H1 (cell line): ENCODE measurements at places on chromosomes 11 and 22. TPM values are rescaled to one million over a fixed set of nuclear protein-coding genes. Genes with fewer than 3 reads are reported as not detected.
A peak's percentile ranks its signal among the peaks of the same experiment; 100 is the strongest.

SCGB1D2 gene
- not detected in 2 replicates for total RNA-seq

STX5 gene
- total RNA-seq: 24.2 and 25.3 TPM in 2 replicates

NR1H3 gene
- total RNA-seq: 19.9 and 21.2 TPM in 2 replicates

OR4D5 gene
- not detected in 2 replicates for total RNA-seq

DNA sequence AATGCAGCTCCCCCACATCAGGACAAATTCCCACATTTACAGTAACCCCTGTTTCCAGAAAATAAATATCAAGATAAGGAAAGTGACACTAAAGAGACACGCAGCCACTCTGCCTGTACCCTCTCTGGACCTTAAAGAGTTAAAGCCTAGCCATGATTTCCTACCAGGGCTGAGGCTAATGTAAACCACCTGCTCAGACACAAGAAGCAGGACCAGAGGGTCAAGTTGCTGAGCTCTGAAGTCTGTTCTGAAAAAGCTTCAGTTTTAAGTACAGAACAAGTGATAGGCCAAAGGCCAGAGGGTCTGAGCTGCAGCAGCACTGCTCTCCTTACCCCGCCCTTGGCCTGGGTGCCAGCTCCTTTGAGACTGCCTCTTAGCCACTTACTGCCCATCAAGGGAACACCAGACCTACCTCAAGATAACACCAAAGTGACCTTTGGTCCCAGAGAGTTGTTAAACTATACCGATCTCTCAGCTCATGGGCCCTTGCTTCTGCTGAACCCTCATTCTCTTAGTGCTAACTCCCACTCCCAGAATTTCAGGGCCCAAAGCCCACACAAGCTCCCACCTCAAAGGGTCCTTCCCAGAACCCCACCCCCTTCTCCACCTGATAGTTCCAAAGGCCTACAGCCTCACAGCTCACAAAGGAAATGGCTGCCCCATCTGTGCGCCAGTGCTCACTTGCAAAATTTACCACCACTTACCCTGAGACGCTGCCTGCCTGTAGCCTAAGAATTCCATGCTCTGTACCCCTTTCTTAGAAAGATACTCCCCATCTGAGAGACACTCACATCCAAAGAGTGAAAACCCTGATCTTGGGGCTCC is 40.5 kb downstream of the IL18BP start:
- H3K27me3 ChIP-seq: no peaks in the 10 kb centered on the region
- H3K4me3 ChIP-seq: no peak overlapping the region
- DNase-seq: no peak
- peaks cover 36% of the 10 kb centered on the region for H3K4me1 ChIP-seq
- peak overlapping the region; percentile 52 for H3K27ac ChIP-seq

DNA sequence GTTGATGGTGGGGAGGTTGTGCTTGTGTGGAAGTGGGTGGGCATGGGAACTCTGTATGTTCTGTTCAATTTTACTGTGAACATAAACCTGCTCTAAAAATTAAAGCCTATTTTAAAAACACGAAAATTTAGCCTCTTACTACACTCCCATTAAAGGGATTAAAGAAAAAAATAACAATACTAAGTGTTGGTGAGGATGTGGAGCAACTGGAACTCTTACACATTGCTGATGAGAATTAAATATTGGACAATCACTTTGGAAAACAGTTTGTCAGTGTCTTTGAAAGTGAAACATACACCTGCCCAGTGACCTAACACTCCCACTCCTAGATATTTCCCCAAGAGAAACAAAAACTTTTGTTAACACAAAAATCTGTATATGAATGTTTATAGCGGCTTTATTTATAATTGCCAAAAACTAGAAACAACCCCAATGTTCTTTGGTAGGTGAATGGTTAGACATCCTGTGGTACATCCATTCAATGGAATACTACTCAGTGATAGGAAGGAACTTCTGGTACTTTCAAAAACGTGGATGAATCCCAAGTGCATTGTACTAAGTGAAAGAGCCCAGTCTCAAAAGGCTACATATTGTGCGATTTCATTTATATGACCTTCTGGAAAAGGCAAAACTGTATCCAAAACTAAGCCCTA is 23.5 kb downstream of the LRRC32 start:
- H3K27ac ChIP-seq: no peak overlapping the region
- H3K36me3 ChIP-seq: no peaks in the 10 kb centered on the region
- H3K4me1 ChIP-seq: no peaks in the 10 kb centered on the region
- DNase-seq: no peak

DNA sequence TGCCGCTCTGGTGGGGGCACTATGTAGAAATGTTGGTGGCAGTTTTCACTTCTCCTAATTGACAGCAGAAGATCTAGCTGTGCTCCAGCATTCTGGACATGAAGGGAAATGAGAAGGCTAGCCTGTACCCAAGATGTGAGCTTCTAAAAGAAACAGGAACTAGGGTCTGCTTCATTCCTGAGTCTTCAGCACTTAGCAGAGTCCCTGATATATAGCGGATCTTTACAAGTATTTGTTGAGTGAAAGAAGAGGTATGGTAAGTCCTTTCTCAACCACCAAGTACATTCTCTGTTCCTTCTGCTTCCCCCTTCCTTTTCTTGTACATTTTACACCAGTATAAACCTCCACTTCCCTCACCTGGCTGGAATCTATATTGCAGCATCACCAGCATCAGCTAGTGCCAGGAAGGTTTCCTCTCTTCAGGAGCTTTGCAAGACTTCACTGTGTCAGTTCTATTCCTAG is 408.3 kb upstream of the CADM1 start:
- H3K4me1 ChIP-seq: no peaks in the 10 kb centered on the region
- H3K4me3 ChIP-seq: no peak overlapping the region
- H3K27ac ChIP-seq: no peak overlapping the region
- H3K27me3 ChIP-seq: no peaks in the 10 kb centered on the region

- H3K4me1 ChIP-seq: no peaks in the 10 kb centered on the region
- no peak overlapping the region for H3K4me3 ChIP-seq
- DNase-seq: no peak
- H3K27me3 ChIP-seq: no peaks in the 10 kb centered on the region
Measured at GRCh38 chr11:67664696-67665540, 9.5 kb downstream of the ALDH3B2 start.

- peaks cover 10% of the 10 kb centered on the region for H3K4me1 ChIP-seq
- no peak overlapping the region for H3K27ac ChIP-seq
- H3K4me3 ChIP-seq: peak overlapping the region; percentile 74
- H3K27me3 ChIP-seq: peaks cover 45% of the 10 kb centered on the region
- peak; percentile 82 for DNase-seq
- H3K36me3 ChIP-seq: no peaks in the 10 kb centered on the region
Measured at GRCh38 chr22:20015971-20016733, 471 bp downstream of the ARVCF start.

DNA sequence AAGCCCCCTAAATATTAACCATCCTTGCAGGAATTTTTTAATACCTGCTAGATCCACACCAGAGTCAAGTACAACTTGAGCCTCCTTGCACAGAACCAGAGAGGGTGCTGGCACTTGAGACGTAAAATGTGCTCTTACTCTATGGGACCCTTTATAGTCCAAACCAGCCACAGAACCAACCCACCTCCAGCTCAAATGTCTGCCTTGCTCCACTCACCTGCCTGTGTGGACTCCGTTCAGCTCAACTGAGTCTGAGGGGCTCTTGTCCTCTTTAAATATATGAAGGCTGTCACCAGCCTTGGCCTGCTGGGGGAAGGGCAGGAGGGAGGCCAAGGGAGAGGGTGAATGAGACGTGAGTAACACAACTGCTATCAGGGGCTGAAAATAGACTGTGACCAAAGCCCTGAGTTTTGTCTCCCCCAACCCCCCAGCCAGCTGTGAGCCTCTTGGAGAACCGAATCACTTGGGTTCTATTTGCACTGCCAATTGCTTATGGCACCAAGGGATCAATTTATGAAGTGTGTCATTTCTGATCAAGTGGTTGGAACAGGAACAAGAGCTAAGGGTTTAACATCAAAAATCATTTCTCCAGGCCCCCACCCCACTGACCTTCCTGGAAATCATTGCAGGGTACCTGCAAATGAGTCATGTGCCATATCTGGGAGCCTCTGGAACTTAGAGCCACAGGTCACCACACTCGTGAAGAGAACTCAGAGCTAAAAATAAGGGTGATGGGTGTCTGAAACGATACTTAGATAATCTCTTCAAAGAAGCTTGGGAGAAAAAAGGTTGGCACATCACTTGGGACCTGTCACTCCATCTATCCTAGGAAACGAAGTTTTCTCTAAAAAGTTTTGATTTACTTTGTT is at the start of gene CSRP3:
CSRP3 (minus strand) TSS at position 247 of the 869 bp plus-strand sequence. CDS start 9,535 bp downstream, outside the sequence.
- no peaks in the 10 kb centered on the region for H3K27me3 ChIP-seq
- DNase-seq: no peak
- H3K27ac ChIP-seq: no peak within 1 kb of the TSS
- no peak within 1 kb of the TSS for H3K4me3 ChIP-seq
- no peaks in the 10 kb centered on the region for H3K4me1 ChIP-seq

- H3K27me3 ChIP-seq: no peaks in the 10 kb centered on the region
- H3K36me3 ChIP-seq: no peaks in the 10 kb centered on the region
- H3K27ac ChIP-seq: no peak overlapping the region
- DNase-seq: no peak
Measured at GRCh38 chr11:6637871-6638270, 17.7 kb downstream of the DCHS1 start.

GRCh38 chr11:92302770-92303169 is 78.2 kb downstream of the FAT3 start:
- DNase-seq: no peak
- H3K4me1 ChIP-seq: peaks cover 9% of the 10 kb centered on the region; the same call in 1 of the 2 replicates
- no peaks in the 10 kb centered on the region for H3K27me3 ChIP-seq
- H3K27ac ChIP-seq: no peak overlapping the region
- H3K36me3 ChIP-seq: no peaks in the 10 kb centered on the region
- no peak overlapping the region for H3K4me3 ChIP-seq

GRCh38 chr11:97567801-97568200 is 1178.0 kb downstream of the JRKL start:
- H3K27ac ChIP-seq: no peak overlapping the region
- no peak for DNase-seq
- no peaks in the 10 kb centered on the region for H3K4me1 ChIP-seq
- no peaks in the 10 kb centered on the region for H3K36me3 ChIP-seq
- no peak overlapping the region for H3K4me3 ChIP-seq
